ENCODE measurements at places on chromosomes 7 and 10.

- DNase-seq: no peak
These were observed 11.4 kb upstream of the MRPS16 start for GRCh38 chr10:73263693-73264347.

DNA sequence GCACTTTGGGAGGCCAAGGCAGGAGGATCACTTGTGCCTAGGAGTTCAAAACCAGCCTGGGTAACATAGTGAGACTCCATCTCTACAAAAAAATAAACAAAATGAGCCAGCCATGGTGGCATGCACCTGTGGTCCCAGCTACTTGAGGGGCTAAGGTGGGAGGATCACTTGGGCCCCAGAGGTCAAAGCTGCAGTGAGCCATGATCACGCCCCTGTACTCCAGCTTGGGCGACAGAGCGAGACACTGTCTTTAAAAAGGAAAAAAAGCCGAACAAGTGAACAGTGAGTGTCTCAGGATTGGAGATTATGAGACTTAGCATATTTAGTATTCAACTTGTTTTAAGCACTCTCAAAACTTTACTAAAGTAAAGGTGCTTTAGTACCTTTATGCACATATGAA is 28.1 kb downstream of the BLNK start:
- DNase-seq: no peak

DNA sequence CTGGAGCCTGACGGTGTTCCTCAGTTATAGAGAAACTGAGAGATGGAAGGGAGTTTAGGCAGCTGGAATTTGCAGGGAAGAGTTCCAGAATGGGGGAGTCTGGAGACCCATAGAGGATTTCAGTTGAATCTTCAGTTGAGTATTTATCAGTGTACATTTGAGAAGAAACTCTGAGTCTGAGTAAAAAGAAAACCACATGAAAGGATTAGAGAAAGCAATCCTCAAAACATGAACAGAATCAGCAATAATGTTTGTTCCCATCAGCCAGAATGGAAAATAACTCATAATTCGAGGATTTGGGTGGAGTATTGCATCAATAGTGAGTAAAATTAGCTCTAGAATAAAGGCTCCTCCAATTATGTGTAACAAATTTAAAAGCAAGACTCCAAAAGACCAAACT is 130.0 kb upstream of the AHR start:
- no peak for DNase-seq

- DNase-seq: no peak
These were observed 1.1 kb upstream of the HOXA1 start for GRCh38 chr7:27096768-27097514.

DNA sequence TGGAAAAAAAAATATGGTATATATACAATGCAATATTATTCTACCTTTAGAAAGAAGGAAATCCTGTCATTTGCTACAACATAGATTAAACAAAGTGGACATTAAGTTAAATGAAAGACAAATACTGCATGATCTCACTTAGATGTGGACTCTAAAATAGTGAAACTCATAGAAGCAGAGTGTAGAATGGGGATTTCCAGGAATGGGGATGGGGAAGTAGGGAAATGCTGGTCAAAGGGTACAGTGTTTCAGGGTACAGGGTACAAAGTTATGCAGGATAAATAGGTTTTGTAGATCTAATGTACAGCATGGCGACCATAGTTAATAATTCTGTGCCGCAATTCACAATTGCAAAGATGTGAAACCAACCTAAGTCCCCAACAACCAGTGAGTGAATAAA is 385.5 kb downstream of the SFMBT2 start:
- DNase-seq: no peak

- DNase-seq: no peak
These were observed 19.2 kb downstream of the PLA2G12B start for GRCh38 chr10:72935361-72935760.

DNA sequence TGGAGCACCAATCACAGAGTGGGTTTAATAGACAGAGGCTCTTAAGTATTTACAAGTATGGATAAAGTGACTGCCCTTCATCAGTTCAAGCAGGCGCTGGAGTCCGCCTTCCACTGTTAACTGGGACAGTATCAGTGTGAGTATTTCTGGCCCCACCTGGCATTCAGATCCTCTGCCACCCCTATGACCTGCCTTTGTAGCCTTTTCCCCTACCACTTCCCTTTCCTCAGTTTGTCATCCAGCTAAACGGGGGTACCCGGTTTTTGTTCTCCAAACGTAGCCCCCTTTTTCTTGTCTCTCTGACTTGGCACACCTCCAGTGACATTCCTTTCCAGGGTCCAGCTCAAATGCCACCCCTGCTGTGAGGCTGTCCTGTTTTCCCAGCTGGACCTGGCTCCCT is 134.4 kb downstream of the SNX10 start:
- no peak for DNase-seq

DNA sequence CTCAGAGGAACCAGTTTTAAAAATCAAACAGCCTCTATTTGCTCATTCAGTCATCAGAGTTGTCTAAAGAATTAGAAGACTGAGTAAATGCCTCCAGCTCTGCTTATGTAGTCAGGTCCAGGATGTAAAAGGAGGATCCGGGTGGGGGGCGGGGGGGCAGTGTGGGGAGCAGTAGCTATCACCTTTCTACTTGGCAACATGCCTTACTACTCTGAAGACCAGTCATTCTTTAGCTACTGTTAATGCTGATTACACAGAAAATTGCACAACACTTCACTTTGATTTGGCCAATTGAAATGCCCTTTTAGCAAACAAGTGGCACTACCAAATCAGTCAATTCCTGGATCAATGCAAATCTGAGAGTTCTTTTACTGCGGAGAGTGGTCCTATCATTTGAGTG is 164.2 kb downstream of the NXPH1 start:
- no peak for DNase-seq

- no peak for DNase-seq
These were observed 133.5 kb upstream of the MBL2 start for GRCh38 chr10:52906046-52906445.

DNA sequence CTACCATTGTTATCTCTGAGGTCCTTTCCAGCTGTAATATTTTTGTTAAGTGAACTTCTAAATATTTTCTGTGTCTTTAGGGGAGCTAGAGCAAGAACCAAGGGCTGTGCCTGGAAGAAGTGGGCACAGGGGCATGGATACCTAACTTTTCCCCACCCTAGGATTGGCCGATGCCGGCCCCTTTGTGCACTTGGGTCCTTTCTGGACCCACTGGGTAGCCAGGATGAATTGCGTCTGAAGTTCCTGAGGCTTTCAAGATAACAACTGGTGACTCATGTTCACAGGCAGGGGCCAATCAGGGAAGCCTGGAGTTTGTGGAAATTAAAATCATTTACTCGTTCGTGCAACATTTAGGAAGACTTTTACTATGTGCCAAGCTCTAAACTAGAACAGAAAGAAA is 758 bp downstream of the DPCD start:
- no peak for DNase-seq

DNA sequence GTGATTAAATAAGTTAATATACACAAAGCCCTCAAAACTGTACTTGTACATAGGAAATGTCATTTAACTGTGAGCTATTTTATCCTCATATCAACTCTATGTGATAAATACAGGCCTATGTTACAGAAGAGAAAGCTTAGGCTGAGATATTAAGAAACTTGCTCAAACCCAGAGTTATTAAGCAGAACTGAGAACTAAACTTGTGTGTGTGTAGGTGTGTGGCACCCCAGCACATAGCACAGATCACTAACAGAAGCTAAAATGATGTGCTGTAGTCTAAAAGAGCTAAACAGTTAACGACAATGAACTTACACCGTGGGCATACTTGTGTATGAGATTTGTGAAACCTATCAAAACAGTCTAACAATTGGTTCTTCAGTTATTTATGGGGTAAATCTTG is 34.5 kb downstream of the MTPN start:
- DNase-seq: no peak

DNA sequence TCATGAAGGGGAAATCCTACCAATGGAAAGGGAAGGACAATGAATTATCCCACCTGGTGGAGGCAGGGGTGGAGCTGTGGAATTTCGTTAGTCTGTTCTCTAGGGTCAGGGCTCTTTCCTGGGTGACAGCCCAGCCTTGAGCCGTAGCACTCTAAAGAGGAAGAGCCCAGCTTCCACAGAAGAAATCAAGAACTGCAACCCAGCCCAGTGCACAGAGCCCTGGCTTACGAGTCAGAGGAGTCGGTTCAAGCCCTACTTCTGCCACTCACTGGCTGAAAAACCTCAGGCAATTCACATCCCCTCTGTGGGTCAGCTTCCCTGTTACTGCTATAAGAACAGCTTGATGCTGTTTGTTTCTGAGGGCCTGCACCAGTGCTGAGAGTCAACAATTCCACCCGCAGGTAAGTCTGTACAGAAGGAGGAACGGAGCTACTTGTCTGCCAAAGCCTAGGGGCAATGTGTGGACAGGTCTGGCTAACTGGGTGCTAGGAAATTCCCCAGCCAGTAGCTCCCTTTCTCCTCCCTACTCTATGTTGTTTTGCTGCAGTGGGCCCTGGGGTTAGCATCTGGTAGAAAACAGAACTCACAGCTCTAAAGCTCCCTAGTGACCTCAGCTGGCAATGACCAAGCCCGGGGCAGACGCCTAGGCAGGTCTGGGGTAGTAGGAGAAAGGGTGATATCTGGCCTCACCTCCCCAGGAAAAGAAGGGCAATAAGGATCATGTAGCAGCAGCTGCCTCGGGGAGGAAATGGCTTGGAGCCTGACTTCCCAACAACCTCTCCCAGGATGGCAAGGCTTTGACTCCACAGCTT is 3.3 kb downstream of the AVPI1 start:
- no peak for DNase-seq

- no peak for DNase-seq
These were observed 159.2 kb downstream of the PRKG1 start for GRCh38 chr10:51233337-51234100.

GRCh38 chr10:420154-421121 is 269.0 kb downstream of the DIP2C start:
- no peak for DNase-seq

DNA sequence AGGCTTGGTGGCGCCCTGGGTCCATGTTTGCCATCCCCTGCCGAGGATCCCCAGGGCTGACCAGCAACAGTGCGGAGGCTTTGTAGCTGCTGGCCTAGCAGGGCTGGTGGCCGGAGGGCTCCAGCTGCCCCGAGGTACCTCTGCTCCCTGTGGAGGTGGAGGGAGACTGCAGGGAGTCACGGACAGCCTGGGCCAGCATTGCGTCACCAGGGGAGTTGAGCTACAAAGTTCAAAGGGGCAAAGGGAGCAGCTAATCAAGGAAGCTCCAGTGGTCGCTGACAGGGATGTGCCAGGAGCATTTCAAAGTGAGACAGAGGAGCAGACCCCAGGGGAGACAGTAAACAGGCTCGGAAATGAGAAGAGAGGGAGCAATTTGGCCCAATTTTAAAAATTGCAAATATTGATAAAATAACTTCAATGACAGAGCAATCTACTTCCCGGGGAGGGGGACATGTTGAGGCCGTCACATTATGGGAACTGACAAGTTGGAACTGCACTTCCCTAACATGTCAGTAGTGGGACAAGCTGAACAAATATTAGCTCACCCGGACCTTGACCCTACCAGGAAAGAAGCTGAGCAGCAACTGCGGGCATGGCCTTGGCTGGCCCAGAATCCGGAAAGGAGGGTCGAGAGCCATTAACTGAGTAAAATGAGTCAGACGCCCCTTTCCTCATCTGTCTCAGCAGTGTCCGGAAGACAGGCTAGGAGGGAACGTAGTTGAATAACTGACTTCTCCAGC is 39.4 kb downstream of the BTBD16 start:
- no peak for DNase-seq

DNA sequence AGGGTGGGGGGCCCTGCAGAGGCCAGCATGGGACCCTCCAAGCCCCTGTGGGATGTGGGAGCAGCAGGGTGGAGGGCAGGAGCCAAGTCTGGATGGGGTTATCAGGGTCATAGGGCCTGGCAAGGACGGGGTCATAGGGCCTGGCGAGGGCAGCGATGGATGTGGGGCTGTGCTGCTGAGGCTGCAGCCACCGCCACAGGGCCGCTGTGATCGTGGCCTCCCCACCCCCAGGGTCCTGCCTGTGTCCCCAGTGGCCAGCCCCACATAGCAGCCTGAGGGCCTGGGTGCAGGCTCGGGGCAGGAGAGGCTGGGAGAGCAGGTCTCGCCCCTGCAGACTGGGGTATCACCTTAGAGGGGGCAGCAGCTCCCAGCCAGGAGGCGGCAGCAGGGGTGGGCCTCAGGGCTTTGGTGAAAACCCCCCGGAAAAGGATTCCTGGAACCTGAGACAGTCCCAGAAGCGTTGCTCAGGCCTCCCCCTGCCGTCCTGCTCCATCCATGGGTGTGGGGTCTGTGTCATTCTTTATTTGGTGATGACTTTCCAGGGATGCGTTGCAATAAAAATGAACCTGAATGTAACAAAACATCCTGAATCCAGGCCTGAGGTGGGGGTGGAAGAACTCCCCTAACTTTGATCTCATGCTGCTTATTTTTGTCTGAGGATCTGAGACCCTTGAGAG is 107.3 kb upstream of the SHH start:
- DNase-seq: no peak

DNA sequence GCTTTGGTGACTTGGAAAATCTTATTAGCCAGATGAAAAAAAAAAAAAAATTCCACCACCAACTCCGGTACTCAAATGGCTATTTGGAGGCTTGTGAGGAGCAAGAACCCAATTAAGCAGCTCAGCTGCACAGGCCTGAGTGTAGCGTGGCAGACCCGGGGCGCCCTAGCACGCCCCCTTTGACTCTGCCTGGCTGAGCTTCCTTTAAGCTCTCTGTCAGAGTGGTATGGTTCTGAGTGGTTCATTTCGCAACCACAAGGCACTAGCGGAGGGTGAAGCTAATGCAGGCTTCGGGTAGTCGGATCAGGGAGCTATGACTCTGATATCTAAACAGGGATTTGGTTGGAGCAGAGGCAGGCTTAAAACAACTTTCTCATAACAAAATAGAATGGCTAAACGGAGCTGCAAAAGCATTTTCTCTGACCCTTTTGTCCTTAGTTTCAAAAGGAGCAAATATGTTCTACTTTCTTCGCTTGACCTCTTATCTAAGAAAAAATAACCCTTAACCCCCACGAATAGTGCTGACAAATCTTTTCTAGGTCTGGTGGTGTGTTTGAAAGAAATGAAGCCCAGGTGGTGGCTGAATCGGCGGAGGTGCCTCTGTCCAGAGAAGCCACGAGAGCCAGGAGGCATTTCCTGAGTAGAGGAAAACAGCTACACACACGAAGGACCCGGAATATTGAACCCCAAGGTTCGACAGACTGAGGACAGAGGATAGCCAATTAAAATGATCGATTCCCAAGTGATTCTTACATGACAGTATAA is 285.4 kb upstream of the GLI3 start:
- peak; percentile 6 for DNase-seq

DNA sequence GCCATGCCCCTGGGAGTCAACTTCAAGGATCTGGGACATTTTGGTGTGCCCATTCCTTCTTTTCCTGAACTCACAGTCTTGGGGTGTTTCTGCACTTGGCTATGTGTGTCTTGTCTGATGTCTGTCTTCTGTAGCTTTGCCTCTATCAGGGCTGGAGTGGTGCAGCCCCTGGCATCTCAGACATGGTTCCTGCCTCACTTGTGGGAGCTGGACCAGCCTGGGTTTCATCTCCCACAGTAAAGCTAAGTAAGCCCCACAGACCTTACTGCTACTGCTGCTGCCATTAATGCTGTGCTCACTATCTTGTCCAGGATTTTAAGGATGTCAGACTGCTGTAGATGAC is 59.0 kb downstream of the ADCYAP1R1 start:
- DNase-seq: no peak
